OCI-M1 (cell line): ENCODE measurements at places on chromosomes 16 and 17.

DNA sequence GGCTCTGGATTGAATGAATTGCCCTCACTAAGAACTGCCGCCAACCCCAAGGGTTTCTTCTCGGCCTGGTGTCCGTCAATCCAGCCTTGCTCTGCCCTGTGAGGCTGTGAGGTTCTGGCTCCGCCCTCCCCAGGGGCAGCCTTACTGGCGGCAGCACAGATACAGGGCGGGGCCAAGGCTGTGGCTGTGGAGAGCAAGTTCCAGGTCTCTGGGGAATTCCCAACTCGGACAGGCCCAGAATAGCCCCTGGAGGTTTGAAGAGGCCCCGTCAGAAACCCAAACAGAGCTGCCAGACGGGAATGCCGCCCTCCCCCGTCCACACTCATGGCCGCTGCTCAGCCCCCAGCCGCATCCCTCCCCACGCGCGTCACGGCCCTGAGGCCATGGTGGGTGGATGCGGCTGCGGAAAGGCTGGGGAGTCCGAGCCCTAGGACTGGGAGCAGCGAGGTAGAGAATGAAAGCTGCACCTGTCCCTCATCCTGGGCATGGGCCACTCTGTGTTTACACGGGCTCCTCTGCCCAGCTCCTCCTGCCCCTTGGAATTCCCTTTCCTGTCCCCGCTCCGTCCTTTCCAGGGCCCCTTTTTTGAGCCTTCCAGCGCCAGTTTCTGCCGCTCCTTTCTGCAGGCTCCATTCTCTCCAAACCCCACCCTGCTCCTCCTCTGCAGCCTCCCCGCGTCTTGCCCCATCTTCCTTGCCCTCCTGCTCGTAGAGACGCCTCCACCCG lies 660 bp upstream of the PRRT2 start:
- DNase-seq = peak; percentile 97

GRCh38 chr16:645852-646678 lies 3.1 kb upstream of the WDR90 start:
- no peak for DNase-seq

DNA sequence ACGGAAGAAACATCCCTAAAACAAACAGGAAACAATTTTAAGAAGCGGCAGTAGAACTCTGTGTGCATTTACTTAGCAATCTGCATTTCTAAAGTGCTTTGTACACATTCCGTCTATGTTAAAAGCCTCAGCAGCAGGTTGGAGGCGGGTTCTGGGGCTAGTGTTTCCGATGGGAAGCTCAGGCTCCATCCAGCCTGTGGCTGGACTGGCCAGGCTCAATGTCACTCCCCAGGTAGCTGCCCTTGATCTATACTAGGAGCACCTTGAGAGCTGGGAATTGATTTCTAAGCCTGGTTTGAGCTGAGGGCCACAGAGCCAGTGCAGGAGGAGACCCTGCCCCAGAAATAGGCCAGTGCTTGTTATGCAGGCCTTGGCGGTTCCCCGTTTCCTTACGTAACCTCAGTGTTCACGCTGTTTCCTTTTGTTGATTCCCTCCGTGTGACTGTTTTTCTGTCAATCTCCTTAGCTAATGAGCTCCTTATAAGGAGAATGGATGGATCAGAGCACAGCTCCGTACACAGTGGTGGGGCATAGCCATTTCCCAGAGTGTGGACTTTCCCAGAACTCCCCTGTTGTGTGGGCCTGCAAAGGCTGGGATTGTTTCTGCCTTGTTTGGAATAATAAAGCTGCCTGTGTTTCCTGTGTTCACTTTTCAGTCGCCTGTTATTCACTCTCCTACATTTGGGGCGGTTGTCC lies 21.4 kb downstream of the ADORA2B start:
- no peak for DNase-seq

DNA sequence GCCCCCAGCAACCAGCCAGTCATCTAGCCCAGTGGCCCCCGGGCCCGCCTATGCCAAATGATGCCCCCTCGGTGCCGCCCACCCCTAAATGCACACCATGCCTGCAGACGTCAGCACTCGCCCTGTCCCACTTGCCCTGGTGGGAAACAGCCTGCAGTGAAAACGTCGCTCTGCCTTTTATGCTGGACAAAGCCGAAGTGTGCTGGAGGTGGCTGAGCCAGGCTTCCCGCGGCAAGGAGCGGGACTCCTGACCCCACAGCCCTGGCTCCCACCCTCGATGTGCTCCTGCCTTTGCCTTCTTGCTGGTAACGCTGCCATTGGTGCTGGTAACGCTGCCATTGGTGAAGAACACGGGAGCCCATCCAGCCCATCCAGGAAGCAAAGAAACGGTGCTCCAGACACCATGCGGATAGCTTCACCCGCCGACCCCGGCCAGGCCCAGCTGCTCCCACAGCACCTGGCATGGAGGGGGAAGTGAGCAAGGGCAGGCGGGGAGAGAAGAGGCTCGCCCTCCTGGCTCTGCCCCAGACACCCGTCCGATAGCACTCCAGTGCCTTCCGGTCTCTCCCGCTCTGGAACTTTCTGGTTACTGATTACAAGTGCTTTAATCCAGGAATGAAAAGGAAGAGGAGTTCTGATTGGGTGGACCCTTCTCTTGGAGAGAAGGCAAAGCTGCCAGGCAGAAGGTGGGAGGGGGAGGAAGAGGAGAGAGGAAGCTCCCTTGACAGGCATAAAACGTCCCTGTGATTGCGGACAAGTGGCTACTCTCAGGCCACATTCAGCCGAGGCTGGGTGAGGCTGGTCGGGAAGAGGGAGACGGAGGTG lies 4.0 kb upstream of the BAIAP2 start:
- no peak for DNase-seq
